Stimulated activated CD8-positive, alpha-beta memory T cell treated with anti-CD3 and anti-CD28 coated beads, Interleukin-15, amount 100 ng/mL, for 1 hour (primary cell): ENCODE measurements at places on chromosomes 7 and 10.

DNA sequence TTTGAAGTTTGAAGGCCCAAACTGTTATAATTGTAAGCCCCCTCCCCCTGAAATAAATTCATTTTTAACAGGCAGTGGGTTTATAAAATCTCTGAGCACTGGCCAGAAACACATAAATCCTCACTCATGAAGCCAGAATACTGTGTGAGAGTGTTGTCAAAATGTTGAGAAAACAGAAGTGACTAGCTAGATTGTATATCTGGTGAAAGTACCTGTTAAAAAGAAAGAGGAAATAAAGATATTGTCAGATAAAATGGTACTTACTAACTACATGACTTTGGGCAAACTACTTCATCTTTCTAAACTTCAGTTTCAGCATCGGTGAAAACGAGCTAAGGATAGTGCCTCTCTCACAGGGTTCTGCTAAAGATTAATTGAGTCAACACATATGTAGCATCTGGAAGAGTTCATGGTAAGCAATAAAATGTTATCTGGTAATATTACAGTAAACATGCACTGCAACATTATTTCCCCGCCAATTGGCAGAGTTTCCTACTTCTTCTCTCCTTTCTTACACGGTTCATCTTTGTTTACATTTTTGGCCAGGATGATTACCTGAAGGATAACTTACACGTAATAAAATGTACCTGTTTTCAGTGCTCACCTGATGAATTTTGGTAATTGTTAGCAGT is 202.5 kb upstream of the CHRM2 start:
- DNase-seq: no peak

DNA sequence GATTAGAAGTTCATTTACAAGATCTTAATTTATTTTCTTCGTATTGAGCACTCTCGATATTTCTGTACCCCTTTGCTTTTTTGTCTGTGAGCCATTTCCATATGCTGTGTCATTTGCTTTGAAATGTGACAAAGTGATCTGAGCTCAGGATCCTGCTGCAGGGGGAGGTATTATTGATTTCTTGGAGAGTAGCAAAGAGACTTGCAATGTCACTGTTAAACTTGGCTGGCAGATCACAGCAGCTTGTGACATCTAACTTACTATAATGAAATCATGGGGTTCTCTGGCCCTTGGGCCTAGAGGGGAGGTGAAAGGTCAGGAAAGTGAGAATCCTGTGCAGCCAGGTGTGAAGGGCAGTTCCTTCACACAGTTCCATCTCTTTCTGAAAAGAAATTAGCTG is 923.4 kb downstream of the REEP3 start:
- no peak for DNase-seq

DNA sequence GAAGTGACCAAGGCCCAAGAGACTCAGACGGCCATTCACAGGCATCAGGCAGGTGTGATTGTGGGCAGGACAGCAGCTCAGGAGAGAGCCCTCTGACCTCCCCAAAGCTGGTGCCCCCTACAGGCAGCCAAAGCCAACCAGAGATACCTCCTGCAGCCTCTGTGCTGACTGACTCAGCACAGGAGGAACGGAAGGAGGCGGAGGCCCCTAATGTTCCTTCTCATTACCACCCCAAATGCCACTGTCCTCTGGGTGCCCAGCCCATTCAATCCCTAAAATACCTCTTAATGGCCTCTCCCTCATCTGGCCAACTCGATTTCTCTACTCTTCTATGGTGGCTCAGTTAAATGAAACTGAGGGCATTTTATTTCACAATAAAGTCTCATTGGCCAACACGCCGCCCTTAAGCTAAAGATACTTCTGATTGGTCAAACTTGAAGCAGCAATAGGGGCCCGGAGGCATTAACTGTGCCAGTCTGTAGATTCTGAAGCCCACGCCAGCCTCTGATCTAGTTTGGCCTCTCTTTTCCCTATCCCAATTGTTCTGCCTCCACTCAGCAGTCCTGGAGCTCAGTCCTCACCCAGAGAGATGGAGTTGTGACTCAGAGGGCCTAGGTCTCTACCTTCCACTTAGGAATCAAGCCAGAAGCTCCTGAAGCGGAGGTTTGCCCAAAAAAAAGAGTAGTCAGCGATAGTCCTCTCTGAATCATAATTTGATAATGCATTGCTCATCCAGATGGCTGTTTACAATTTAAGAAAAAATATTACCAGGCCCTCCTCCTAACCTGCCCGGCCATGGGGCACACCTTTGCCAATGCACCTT is 1.2 kb downstream of the CYREN start:
- no peak for DNase-seq

GRCh38 chr10:74194545-74194944 is 43.5 kb downstream of the ADK start:
- no peak for DNase-seq

DNA sequence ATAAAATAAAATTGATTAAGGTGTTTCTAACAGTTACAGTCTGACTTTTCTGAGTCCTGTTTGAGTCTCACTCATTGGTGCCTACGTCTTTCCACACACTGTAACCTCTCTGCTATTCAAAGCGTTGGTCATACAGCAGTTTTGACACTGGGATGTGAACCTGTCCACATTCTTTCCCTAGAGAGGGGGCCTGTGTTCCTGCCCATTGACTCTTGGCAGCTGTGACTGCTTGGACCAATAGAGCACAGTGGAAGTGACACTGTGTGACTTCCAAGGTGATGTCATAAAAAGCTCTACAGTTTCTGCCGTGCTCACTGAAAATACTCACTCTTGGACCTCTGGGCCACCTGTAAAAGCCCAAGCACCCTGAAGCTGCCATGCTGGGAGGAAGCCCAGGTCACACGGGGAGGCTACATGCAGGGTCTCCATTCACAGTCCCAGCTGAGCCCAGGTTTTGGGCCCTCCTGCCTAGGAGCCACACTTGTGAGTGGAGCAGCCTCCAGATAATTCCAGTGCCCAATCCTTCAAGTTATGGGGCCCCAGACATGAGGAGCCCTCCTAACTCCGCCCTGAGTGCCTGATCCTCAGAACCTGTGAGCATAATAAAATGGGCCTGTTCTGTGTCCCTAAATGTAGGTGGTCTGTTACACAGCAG is 704 bp upstream of the ANTXRL start:
- DNase-seq: no peak

DNA sequence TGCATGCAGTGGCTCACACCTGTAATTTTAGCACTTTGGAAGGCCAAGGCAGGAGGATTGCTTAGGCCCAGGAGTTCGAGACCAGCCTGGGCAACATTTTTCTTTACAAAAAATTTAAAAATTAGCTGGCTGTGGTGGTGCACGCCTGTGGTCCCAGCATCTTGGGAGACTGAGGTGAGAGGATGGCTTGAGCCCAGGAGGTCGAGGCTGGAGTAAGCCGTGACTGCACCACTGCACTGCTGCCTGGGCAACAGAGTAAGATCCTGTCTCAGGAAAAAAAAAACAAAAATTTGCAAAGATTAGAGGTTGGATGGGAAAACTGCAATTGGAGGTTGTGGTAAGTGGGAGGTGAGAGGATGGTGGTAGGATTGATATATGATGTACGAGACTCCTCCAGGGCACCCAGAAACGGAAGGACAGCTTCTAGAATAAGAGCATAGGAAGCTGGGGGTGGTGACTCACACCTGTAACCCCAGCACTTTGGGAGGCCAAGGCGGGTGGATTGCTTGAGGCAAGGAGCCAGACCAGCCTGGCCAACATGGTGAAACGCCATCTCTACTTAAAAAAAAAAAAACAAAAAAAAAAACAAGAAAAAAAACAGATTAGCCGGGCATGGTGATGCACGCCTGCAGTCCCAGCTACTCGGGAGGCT is 19.1 kb upstream of the PARP12 start:
- no peak for DNase-seq

DNA sequence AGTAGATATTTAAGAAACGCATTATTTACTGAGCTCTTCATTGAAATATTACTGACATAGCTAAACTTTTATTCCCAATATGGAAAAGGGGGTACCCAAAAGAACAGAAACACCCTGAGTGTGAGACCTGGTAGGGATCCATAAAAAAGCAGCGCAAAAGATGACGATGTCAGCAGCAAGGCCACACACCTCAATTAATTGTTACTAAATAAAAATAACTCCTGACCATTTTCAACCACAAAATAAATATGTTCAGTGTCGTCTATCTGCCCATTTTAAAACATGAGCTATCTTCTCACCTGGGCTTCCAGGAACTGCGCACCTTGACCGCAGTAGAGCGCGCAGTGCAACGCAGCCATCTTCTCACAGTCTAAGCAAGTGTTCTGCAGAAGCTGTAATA is 61.2 kb downstream of the GSAP start:
- no peak for DNase-seq

- DNase-seq: no peak
These were observed 6.3 kb downstream of the HOXA4 start for GRCh38 chr7:27124096-27124901.

DNA sequence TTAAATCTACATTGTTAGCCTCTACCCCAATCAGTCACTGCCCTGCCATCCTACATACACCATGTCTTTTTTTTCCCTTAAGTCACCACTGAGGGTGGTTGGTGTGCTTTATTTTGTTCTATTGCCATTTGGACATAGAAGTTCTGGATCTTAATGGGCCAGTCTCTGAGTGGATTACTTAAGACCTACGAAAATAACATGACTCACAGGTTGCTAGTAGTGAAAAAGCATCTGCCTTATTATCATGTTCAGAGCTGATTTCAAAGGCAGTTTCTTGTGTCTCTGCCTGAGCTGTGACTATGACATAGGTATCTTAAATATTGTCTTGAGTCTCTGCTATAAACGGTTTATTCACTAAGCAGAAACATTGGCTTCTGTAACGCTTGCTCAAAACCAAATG is 410.8 kb downstream of the MDFIC start:
- DNase-seq: no peak

GRCh38 chr10:31154996-31155395 is 123.3 kb upstream of the ZNF438 start:
- DNase-seq: no peak

GRCh38 chr10:104300736-104301292 is 31.8 kb downstream of the GSTO2 start:
- no peak for DNase-seq

GRCh38 chr10:103905441-103905840 is 12.5 kb downstream of the STN1 start:
- DNase-seq: no peak

GRCh38 chr7:8423057-8423456 is 10.4 kb upstream of the NXPH1 start:
- DNase-seq: no peak

DNA sequence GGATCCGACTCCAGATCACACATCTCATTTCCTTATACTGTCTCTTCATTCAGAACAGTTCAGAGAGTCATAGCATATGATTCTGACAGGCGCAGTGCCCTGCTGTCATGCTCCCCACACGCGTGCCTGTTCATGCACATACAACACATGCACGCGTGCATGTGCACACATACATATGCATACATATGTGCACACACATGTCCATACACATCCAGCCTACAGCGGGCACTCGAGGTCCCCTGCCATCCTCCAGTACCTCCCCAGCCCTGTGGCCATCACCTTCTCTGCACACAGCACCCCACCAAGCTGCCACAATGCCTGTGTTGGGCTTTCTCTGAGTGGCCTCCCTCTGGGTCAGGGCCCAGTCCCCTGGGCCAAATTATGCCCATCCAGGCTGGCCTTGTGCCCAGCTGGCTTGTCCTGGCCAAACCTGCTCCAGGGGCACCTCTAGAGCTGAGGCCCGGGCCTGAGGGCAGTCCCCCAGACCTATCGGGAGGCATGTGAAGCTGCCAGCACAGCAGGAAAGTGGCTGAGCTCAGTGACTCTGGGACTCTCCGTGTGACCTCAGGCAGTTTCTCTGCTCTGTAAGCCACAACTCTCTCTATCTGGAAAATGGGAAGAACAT is 49.4 kb upstream of the RET start:
- DNase-seq: no peak

GRCh38 chr7:123060446-123060845 is 64.9 kb upstream of the TAS2R16 start:
- no peak for DNase-seq

GRCh38 chr7:132221356-132221755 is 354.9 kb downstream of the PLXNA4 start:
- DNase-seq: no peak

- DNase-seq: no peak
These were observed 58.6 kb upstream of the SLC26A5 start for GRCh38 chr7:103504505-103505135.

DNA sequence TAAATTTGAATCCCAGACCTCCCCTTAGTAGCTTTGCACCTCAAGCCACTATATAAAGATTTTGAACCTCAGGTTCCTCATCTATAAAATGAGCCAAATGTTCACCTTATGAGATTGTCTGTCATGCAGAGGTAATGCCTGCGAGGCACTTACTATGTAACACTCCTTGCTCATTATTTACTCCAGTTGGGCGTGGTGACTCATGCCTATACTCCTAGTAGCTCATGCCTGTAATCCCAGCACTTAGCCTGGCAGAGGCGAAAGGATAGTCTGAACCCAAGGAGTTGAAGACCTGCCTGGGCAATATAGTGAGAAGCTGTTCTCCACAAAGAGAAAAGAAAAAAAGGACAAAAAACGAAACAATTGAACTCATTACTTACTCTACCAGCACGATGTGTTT is 82.2 kb downstream of the MDFIC start:
- DNase-seq: no peak

GRCh38 chr7:114650491-114650890 is 235.9 kb downstream of the FOXP2 start:
- no peak for DNase-seq

DNA sequence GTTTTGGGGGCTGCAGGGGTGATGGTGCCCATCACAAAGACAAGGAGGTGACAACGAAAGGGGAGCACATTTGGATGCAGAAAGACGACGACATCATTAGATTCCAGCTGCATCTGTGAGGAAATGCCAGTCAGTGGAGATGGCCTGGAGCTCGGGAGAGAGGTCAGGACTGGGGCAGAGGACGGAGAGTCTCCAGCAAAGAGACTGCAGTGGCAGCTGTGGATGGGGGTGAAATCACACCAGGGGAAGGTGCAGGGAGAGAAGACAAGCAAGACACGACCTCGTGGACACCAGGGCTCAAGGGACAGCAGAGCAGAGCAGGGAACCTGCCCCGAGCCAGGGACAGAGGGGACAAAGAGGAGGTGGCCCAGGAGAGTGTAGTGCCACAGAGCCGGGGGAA is 203.4 kb downstream of the PRPF18 start:
- DNase-seq: no peak

- DNase-seq: no peak
These were observed 51.0 kb downstream of the POLR3A start for GRCh38 chr10:77978360-77978759.

GRCh38 chr10:114714281-114714741 is 56.2 kb upstream of the ABLIM1 start:
- DNase-seq: no peak

DNA sequence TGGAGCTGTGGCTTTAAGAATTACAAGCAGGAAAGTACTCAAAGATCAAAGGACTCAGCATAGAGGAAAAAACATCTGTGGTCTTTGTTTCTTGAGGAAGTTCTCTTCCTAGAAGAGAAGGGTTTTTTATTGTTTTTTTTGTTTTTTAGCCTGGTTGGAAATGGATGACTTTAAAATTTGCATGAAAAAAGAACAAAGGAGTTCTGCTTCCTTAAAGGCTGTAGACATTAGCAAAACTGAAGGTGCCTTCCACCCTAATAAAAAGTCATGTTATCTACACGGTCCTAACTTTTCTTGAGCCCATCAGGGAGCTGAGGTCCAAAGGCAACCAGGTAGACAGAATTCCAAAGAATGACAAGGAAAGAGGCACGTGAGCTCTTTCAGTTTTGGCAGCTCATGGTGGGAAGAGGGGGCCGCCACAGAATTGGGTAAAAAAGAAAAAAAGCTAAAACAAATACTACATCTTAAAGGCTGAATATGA is 356.6 kb downstream of the SH2D4B start:
- DNase-seq: no peak

GRCh38 chr10:103621783-103622125 is 128.2 kb downstream of the NEURL1 start:
- DNase-seq: no peak
